ENCODE measurements at places on chromosomes 2 and 18.

DNA sequence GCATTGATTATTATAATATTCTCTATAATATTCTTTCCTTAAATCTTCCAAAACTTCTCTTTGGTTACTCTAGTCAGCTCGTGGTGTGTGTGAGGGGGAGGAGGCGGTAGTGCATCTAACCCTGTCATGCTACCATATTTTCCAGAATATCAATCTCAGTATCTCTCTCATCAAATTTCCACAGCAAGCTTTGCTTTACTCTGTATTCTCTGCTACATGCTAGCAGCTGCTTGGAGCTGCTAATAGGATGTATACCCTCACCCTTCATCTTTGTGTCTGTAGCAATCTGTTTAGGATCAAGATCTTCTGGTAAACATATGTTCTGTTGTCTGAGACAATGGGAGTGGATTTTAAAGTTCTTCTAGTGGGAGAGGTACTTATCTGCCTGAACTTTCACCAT is 303.8 kb upstream of the KLHL14 start:
- no peak for DNase-seq

GRCh38 chr2:173830170-173830569 is 135.0 kb downstream of the SP3 start:
- no peak for DNase-seq

DNA sequence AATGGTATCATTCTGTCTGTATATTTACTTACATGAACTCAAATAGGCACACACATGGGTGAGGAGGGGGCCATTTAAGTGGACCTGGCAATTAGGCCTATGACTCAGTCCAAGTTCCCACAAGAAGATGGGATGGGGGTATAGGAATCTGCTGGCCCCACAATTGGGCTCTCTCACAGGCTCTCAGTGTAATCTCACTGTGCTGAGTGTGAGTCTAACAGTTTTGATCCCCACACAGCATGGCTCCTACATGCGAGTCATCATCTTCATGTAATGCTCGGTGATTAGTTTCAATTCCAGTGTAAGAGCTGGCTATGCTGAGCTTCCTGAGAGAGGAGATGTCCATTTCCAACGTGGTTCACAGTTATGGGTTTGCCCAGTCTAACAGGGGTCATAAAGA is 114.0 kb downstream of the GATA6 start:
- DNase-seq: no peak

GRCh38 chr2:172288603-172289002 is 138.8 kb upstream of the ITGA6 start:
- DNase-seq: no peak

DNA sequence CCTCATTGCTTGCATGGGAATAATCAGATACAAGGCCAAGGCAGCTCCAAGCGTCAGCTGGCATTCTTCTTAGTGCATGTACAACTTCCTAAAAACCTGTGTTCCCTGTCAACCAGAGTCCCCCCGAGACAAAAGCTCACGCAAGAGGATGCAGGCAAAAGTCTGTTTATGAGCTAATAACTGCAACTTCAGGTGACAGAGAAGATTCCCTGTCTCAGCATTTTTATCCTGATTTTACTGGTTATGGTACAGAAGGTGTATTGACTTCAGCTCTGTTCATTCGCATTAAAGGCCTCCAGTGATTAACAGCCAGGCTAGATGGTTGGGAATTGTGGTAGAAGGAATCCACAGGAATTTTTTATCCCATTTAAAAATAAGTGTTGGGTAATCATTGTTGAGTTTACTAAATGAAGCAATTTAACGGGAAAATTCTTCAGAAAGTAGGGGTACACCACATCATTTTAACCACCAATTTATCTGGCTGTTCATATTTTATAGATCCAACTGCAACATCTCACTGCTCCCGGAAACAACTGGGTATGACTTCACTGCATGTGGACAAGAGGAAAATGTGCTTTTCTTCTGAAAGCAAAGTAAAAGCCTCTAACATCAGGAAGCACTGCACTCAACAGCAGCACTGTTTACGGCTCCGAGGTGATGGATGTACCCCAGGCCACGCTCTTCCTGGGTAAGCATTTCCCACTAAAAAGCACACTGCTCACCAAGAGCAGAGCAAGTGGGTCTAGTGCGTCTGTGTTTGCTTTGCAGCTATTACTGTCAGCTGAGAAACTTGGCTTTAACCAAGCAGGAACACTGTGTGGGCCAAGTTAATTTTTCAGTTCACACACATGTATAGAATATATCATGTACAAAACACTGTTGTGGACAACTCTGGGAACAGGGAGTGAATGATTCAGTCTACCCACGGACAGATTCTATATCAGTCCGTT is 31.9 kb downstream of the CCBE1 start:
- DNase-seq: no peak

DNA sequence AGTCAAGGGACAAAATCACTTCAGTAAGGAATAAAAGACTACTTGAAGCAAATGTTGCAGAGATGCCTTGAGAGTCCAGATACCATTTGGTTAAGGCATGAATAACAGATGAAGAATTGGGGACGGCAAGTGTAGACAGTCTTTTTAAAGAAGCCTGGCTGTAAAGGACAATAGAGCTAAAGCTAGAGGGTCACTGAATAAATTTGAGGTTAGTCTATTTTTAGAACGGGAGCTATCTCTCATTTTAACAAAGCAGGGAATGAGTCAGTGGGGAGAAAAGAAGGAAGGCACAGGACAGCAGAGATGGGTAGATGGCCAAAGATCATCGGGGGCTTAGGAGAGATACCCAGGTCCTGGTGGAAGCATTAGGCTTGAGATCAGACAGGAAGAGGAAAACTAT is 30.6 kb upstream of the CHN1 start:
- DNase-seq: no peak

DNA sequence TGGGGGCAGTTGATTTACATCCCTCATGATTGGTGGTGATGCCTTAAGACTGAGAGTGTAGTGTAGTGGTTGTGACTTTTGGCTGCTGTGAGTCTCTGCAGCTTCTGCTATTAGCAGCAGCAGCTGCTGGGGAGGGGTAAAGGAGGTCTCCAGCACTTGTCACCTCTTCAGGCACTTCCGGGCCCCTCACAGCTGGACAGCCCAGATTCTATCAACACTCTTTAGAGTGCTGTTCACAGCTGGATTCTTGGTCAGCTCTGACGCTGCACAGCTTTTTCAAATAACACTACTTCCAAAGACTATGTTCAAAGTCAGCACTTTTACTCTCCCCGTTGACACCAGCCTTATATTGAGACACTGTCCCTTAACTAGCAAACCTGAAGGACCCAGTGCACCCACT is 396.0 kb downstream of the MEIS1 start:
- DNase-seq: no peak

DNA sequence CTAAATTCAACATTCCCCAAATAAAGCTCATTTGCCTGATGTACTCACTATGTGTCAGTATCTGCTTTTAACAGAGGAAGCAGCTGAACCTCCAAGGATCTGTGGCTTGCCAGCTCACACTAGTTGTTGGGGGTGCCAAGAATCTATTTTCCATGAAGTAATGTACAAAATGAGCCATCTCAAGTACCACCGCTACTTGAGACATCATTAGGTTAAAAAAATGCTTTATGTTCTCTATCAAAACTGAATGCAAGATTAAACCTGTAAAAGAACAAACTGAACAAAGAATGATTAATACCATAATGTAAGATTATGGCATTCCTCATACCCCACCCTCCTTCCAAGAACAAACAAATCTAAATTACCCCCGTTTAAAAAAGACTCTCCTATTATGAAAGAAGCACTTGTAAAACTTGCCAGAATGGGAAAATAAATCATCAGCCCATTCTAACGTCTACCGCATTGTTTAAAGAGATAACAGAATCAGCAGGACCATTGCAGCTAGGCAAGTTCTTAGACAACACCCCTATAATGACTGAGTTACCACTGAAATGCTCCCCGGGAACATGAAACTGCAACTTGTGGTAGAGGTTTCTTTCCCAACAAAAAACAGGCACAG is 471.6 kb downstream of the DLGAP1 start:
- no peak for DNase-seq

DNA sequence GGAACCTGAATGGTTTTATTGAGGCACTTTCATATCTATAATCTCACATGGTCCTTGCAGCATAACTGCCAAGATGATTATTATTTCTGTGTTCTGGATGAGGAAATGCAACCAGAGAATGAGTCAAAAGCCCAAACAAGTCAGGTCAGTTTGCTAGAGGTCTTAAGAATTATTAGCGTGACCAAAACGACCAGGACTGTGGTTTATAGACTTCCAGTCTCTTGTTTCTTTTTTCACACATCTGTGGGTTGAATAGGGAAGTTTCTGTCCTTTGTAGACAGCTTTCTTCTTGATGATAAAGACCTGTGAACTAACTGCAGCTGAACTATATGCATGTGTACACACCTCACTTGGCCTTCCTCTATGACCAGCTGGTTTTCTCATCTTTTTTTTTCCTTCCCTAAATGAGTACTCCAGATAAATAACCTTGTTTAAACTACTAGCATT is 13.9 kb downstream of the ADAM23 start:
- no peak for DNase-seq

DNA sequence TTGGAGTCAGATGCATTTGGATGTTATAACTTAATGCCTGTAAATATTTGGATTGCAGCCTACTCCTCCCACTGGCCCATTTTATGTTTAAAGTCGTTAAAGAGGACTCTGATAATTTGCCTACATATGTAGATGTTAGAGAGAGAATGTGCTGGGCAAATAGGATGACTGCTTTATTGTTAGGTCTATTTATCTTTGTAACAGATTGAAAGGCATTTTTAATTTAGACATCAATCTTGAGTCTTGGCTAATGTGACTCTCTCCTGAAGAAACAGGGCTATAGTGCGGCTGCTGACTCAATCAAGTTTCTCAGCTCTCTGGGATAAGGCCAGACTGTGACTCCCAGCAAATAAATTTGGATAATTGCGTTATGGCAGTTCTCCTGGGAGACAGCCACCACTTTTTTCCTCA is 1101.4 kb downstream of the CBLN2 start:
- no peak for DNase-seq
